ENCODE measurements at places on chromosomes 2 and 18. TPM values are rescaled to one million over a fixed set of nuclear protein-coding genes. Genes with fewer than 3 reads are reported as not detected.

DNA sequence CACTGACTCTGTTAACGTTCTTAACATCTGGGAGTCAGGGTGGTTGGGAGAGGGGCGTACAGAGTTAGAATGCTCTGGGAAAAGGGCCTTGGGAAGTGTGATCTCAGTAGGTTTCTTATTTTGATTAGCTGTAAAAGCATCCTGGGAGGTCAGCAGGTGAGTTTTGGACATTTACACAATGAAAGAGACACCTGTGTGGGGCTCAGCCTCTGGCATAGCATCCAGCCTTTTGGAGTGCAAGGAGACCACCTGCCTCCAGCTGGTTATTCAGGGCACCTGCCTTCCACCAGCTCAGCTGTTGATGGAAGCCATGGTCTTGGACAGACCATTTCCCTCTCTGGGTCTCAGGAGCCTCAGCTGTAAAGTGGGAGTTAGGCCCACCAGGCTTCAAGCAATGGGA is 49.7 kb downstream of the ACAA2 start:
- no peak for DNase-seq

The ZNF513 gene
- total RNA-seq, result 17.2 TPM

DNA sequence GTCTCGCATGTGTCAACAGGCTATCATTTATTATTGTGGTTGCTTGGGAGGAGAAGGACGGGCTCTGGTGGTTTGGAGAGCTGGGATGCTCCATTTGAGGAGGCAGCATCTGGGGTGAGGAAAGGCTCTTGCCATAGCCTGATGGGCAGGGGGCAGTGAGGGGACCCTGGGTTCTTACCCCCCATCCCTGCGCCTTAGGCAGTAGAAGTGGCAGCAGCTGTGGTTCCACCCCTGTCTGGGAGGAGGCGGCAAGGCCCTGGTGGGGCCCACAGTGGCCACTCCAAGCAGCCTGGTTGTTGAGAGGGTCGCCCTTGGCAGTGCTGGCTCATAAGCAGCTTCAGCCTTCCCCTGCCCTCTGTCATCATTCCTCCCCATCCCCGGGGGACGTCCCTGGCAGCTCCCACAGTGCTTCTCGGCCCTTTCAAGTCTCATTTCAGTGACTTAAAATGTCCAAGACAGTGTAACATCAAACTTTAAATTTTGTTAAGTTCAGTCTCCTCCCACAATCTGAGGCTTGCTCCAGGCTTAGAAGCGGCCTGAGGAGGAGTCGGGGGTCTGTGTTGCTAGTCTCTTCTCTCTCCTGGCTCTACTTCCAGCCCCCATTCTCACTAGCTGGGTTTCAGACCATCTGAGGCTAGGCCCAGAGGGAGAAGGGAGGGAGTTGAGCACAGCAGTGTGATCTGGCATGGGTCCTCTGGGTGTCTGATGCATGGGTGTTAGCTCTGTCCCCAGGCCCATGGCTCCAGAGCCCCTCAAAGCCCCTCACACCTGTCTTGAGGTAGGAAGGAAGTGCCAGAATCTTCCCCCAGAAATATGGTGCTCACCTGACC is 34.9 kb upstream of the PTPN4 start:
- DNase-seq, result no peak

- no peak for DNase-seq
Observed at GRCh38 chr2:221999717-222000116, 299.1 kb downstream of the PAX3 start.

The ARHGAP28 gene
- total RNA-seq, result 16.6 TPM

DNA sequence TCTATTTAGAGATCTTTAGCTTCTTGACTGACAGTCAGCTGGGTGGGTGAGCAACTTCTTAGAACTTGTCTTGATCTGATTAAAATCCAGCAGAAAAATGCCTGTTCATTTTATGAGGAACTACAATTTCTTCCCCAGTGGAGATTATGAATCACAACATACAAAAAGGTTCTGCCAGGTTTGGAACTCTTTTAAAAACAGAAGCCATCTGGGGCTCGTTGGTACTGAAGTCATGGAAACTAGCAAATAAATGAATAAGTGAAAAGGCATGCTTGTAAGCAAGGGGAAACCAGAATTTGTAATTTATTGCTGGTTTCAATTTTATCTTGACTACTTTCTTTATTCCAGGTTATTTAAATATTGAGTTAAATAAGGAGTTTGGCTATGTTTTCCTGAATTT is 767.4 kb downstream of the MBD2 start:
- DNase-seq, result no peak

The PRSS56 gene
- total RNA-seq, result not detected

- no peak for DNase-seq
Observed at GRCh38 chr2:137021763-137022162, 256.4 kb downstream of the THSD7B start.

The CLEC4F gene
- 0.31 TPM for total RNA-seq

DNA sequence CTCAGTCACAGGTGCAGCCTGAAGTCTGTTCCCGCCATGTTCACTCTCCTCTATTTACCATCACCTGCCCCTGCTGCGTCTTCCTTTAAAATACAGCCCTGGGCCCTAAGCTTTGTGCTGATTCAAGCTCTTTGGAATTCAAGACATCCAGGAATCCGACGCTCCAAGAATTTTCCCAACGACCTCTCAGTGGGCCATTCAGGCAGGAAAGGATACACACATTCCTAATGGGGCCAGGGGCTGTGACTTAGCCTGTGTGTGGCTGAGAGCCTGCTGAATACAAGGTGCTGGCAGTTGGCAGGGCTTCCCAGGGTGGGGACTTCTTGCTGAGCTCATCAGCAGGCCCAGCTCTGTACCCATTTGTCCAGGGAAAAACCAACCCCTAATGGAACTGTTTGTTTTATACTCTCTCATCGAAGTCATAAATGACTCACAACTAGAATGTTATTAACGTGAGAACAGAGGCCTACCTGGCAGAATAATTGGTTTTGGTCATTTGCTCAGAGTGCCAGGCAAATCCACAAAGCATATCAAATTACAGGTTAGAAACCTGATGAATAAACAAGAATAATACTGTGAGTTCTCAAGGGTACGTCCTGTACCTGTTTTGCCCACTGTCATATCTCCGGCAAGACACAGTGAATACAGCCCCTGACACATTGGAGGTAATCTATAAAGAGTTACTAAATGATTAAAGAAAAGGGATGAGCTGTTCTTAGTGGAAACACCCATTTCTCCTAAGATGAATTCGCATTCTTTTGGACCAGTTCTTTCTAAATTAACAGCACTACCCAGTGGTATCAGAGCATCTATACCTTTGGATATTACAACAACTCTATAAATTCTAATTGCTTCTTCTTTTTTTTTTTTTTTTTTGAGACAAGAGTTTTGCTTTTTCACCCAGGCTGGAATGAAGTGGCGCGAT is 12.6 kb upstream of the KCMF1 start:
- no peak for DNase-seq

DNA sequence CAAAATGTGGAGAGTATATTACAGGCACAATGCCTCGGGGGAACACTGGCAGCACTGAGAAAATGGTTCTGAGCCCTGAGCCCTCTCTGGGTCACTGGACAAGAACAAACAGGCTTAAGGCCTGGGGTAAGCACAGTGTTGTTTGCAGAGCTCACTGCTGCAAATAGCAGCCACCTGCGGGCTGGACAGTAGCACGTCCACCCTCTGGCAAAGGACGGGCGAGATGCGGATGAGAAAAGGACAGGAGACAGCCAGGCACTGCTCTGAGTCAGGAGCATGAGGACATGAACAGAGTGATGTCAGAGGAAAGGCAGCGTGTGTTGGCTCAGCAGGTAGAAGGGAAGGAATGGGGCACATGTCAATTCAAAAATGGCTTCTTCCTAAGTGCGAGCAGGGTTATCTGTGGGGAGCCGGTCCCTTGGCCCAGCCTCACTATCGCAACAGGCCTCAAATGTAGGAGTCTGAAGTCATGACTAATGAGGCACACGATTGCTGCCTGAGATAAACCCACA is 25.9 kb upstream of the NEB start:
- no peak for DNase-seq

The LDAH gene
- 20.2 TPM for total RNA-seq

- no peak for DNase-seq
Observed at GRCh38 chr18:45839414-45840395, 14.2 kb downstream of the SIGLEC15 start.

DNA sequence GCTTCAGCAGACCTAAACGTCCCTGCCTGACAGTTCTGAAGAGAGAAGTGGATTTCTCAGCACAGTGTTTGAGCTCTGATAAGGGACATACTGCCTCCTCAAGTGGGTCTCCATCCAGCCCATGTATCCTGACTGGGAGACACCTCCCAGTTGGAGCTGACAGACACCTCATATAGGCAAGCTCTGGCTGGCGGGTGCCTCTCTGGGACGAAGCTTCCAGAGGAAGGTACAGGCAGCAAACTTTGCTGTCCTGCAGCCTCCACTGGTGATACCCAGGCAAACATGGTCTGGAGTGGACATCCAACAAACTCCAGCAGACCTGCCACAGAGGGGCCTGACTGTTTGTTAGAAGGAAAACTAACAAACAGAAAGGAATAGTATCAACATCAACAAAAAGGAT is 728.4 kb downstream of the MBD2 start:
- no peak for DNase-seq

The TTL gene
- total RNA-seq, result 40.1 TPM

The HOXD12 gene
- not detected for total RNA-seq

GRCh38 chr2:47041891-47042684 is 113.0 kb downstream of the STPG4 start:
- no peak for DNase-seq

The DAPL1 gene
- not detected for total RNA-seq

The GPBAR1 gene
- 1.7 TPM for total RNA-seq

GRCh38 chr18:46649071-46649862 is 7.8 kb downstream of the LOXHD1 start:
- DNase-seq, result no peak

The IL1RL1 gene
- 72.2 TPM for total RNA-seq

The FAM210A gene
- 11.3 TPM for total RNA-seq

The ARHGEF4 gene
- total RNA-seq, result 4.3 TPM

DNA sequence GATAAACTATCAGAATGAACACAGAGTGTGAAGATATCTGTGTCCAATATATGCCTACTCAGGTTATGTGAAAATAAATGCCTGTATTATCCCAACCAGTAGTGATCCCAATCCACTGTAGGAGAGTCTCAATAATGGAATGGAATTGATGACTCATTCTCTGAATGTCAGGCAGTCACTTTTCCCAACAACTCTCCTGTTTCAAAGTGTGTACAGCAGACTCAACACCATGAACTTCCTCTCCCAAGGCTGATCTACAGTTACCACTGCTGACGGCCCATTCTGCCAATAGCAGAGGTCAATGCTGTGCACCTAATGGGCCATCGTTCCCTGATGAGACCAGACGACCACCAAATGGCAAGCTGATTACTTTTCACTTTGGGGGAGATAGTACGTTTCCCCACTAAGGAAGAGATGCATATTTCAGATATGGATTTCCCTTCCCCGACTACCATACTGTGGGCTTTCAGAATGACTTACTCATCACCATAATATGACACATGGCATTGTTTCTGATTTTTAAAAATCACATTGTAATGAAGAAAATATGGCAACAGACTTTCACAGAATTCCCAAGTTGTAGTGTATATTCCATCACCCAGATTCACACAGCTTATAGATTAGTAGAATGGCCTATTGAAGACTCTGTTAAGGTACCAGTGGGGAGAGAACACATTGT is 601.7 kb upstream of the VRK2 start:
- no peak for DNase-seq

The GTF2A1L gene
- total RNA-seq, result not detected

The SERPINB11 gene
- total RNA-seq, result not detected
